Naive thymus-derived CD8-positive, alpha-beta T cell (primary cell): ENCODE measurements at places on chromosomes 5 and 9.

DNA sequence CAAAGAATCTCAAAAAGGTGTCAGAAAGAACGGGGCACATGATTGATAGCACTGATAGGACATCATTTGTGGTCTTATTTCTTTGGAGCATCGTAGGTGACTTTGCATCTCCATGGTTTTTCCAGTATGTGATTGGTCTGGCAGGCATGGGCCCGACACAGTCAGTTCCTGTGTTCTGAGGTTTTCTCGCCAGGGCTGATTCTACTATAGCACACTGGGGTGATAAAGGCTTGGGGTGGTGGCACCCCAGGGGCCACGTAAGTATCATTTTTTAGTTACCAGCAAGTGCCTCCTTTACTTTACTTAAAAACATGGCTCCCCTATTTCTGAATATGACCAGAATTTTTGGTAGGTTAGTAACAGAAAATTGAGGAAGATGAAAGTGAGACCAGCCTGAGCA, 202.7 kb downstream of the RFK start:
- no peak for DNase-seq

DNA sequence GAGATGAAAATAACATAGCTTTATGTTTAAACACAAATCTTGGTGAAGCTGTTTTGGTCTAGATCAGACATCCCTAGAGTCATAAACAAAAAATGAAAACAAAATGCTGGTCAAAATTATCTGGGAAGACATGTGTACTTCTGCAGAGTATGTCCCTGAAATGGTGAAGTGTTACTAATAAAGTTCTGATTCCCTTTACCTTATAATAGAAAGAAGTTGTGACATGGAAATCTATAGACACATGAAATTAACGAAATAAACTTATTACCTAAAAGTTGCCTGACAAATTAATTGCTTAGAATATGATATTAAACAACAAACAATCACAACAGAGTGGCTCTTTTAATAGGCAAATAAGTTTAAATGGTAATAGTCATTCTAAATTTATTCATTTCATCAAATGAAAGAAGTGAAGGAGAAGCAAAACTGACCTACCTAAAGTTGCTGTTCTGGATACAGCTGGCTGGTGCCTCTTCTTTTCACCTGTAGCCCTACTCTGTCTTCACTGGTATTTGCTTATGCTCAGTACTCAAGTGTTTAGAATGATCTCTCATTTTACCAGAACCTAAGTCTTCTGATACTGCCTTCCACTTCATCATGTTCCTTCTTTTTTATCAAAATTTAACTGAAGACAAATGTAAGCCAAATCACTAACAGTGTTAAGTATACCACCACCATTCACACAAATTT, 38.8 kb downstream of the FNIP1 start:
- no peak for DNase-seq

DNA sequence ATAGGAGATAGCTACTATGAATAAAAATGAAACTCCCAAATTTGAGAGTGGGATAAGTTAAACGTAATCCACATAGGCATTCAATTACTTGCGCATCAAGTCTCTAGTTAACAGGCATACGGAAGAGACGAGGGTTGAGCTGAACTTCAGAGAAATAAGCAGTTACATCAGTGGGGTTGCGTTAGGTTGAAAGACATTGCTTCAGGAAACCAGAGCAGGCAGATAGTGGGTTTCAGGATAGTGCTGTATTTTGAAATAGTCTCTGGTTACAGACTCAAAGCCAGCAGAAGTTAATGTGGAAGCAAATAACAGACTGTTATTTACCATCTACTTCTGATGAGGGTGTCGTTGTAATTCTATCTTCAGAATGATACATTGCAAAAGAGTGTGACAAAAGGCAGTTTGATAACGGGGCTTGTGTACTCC, 533.4 kb downstream of the PDE4D start:
- no peak for DNase-seq

- DNase-seq = no peak
Observed at GRCh38 chr5:19411936-19412335, 576.1 kb downstream of the CDH18 start.
